ENCODE measurements at places on chromosomes 4 and X.

GRCh38 chr4:113467581-113467980 lies 294.0 kb downstream of the CAMK2D start:
- no peak for DNase-seq

DNA sequence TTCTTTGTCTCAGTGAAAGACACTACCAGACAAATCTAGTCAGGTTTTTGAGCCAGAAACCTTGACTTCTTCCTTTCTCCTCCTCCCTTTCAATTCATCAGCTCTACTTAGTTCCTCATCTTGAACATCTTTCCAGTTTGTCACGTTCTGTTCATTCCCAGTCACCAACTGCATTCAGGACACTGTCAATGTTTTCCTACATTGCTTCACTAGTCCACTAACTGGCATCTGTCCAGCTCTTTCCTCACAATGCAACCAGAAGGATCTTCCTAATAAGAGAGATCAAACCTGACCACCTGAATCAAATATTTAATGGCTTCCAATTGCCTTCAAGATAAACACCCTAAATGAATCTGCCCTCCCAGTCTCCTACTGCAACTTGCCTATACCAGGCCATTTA lies 52.5 kb downstream of the SYNPO2 start:
- no peak for DNase-seq

DNA sequence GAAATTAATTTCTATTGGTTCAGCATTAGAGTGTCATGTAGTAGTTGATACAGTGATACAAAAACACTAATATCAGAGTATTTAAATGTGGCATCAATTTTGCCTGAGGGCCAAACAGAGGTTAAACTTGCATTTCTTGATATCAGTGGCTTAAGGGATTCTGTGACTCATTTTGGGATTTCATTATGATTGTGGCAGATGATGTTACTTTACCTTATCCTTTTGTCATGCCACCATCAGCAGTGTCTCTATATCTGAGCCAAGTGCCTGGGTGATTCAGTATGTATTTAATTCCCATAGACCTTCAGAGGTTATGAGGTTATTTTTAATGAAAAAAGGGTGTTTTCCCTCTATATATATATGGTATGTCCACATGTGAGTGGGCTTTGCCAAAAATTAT lies 582.9 kb downstream of the ADGRL3 start:
- DNase-seq, result no peak

- DNase-seq, result no peak
Observed at GRCh38 chrX:71171110-71171801, 26.6 kb downstream of the NLGN3 start.

GRCh38 chr4:7214359-7214758 lies 22.0 kb downstream of the SORCS2 start:
- no peak for DNase-seq

DNA sequence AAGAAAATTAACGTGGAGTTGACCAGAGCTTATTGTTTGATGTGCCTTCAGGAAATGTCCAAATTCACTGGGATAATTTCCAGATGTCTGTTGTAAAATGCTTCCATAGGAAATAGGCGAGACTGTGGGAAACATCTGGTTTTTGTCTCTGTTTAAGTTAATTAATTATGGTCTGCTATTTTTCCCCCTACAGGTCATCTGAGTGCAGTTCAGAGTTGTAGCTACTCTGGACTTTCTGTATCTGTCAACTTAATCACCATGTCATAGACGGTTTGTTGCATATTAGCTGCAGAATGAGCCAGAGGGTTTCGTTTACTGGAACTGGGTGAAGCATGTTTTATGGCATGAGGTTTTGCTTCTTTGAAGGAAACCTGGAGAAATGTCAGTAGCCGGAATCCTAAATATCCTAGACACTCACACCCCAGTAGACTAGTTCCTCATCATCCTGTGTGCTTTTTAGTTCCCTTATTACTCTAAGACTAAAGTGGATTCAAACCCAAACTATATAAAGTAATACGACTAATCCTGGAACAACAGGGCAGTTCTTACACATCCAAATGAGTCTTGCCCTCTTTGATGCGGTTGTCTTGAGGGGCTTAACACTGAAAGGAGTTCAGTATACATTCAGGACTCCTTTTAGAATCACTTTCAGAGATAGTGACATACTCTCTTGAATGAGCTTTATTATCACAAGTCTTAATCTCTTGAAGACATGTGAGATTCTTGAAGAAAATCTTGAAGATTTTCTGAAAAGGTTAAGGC lies 62.5 kb downstream of the PPEF1 start:
- no peak for DNase-seq

- DNase-seq, result no peak
Observed at GRCh38 chrX:105424729-105425128, 204.2 kb upstream of the TEX13A start.

DNA sequence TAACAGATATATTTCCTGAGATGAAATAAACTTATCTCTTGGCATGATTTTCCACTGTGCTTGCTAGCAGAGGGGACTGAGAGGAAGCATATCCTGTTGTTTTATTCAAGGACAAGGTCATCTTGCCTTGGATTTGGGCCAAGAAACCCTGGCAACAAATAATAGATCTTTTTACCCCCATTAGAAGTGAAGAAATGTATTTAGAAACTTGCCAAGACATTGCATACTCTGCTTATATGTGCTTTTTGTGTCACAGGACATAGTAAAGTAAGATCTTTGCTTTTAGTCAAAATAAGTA lies 170.2 kb downstream of the RAPGEF2 start:
- DNase-seq, result no peak

GRCh38 chr4:114519368-114519767 lies 79.2 kb upstream of the UGT8 start:
- DNase-seq, result no peak

DNA sequence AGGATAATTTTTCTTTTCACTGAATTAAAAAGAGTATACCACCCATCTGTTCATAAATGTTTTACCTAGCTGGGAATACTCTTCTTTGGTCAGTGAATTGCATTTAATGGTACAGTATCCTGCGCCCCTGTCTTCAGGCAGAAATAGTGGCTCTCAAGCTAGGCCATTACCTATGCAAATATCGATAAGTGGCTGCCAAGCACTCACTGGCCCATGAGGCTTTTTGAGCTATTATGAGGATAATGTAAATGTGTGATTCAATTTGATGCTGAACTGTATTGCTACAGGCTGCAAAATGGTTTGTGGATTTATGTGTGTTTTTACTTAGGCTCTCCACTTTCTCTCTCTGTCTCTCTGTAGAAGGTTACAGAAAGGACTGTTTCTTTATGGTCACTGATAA lies 30.1 kb upstream of the MTMR1 start:
- no peak for DNase-seq

GRCh38 chr4:146647615-146648460 lies 9.1 kb downstream of the POU4F2 start:
- DNase-seq, result no peak

GRCh38 chrX:96683997-96684338 lies 674 bp upstream of the DIAPH2 start:
- DNase-seq, result no peak

DNA sequence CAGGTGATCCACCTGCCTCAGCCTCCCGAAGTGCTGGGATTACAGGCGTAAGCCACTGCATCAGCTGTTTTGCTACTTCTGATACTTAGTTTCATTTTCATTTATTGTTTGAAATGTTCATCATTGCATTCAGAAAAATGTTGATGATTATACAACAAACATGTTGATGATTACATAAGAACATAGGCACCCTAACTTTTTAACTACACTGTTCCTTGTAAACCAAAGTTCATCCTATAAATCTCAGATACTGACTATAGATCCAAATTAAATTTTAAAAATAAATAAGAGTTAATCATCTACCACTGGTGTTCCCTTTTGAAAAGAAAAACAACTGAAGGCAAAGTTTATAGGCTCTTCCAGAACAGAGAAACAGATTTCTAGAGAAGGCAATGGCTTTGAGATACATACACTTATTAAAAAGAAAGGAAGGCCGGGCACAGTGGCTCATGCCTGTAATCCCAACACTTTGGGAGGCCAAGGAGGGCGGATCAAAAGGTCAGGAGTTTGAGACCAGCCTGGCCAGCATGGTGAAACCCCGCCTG lies 23.4 kb downstream of the TRIM75 start:
- no peak for DNase-seq

DNA sequence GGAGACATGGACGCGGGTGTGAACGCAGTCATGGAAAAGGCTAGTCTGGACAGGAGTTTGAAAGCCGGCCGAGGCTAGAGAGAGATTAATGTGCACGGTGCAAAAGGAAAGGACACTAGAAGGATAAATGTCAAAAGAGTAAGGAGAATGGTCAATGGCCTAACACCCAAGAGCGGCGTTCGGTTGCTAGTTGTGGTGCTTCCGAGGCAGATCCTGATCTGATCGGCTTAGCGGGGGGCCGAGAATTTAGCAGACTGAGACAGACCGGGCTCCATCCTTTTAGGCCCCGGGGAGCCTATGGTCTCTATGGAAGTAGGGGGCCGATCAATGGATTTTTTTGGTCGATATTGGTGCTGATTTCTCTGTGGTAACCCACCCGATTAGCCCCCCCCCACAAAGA lies 6.9 kb downstream of the GAGE10 start:
- DNase-seq, result no peak

- DNase-seq, result no peak
Observed at GRCh38 chrX:8288590-8288989, 117.5 kb upstream of the VCX2 start.

- DNase-seq, result no peak
Observed at GRCh38 chrX:140713174-140713539, 3.6 kb downstream of the LINC00632 start.

GRCh38 chr4:129614611-129615010 lies 518.7 kb downstream of the C4orf33 start:
- no peak for DNase-seq

DNA sequence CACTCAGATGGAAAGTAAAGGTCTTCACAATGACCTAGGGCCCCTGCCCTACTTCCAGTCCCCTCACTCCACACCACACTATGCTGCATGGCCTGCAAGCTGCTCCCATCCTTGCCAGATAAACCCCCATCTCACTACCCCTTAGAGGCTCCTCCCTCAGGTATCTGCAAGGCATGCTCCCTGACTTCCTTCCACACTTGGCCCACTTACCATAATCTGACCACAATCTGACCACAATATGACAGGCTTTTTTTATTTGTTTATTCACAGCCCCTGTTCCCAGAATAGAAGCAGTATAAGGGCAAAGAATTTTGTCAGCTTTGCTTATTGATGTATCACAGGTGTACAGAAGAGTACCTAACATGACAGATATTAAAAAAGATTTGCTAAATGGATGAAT lies 124.7 kb downstream of the CAMK2D start:
- DNase-seq, result peak; percentile 21

GRCh38 chr4:6267573-6267972 lies 2.1 kb upstream of the WFS1 start:
- no peak for DNase-seq

GRCh38 chr4:4423706-4424498 lies 37.0 kb downstream of the NSG1 start:
- DNase-seq, result no peak

- DNase-seq, result peak; percentile 77
Observed at GRCh38 chr4:26028793-26029567, 115.0 kb downstream of the SMIM20 start.

- DNase-seq, result no peak
Observed at GRCh38 chr4:72376901-72377300, 192.1 kb downstream of the ADAMTS3 start.

DNA sequence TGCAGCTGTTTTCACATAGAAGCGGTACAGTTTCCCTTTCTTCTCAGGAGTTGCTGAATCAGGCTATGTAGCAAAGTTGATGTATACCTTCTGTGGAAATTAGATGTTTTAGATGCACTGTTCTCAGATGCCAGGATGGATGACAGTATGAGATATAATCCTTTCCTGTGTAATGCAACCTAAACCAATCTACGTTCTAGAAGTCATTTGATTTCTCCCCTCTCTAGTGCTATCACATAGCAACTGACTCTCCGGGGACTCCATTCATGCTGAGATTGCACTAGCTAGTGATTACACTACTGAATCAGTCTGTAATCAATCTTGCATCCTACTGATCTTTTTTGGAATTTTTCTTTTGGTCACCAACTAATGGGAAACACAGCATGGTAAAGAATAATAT lies 1881.7 kb downstream of the PCDH7 start:
- DNase-seq, result no peak

DNA sequence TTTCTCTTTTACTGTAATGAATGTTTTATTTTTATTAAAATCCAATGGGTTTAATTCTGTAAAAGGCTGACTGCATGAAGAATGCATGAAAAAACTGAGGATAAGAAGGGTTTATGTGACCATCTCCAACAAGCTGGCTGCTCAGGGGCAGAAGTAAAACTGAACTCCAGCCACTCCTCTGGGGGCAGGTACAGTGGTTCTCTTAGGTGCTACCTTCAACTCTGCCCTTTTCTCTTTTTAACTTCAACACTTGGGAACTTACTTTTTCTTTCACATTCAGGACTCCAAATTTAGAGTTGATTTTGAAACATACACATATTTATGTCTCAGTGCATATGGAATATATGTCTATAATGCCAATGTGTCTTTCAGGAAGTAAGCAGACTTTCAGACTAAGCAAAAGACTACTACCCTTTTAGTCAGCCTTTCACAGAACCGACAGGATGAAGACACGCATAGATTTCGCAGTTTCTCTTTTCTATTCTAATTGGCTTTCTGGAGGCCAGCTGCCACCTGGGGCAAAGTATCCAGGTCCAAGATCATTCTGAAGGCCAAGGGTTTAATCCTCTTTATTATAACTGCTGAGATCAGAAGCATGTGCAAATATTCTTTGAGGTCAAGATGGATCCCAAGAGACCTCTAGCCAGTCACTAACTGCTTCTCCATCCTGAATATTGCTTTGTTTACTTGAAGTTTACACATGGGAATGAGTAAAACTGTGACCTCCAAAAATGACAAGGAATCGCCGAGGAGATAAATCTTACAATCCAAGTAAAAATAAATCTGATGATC lies 30.7 kb downstream of the HS3ST1 start:
- no peak for DNase-seq

GRCh38 chr4:170949084-170949483 lies 859.3 kb upstream of the AADAT start:
- DNase-seq, result no peak

DNA sequence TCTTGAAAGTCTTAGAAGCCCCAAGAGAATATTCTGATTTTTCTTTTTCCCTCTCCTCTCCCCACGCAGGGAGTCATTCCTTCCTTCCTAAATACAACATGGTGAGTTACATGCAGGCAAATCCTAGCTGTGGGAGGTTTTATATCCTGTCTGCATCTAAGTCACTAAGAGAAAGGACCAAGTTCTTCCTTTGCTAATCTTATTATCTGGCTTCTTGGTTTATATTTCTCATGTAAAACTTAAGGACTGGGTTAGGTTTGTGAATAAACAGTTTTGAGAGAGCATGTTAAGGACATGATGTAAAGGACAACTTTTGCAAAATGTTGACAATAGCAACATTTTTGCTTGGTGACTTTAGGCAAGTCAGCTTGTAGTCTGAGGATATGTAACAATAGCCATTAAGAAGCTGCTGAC lies 5.1 kb upstream of the CXCL9 start:
- no peak for DNase-seq

DNA sequence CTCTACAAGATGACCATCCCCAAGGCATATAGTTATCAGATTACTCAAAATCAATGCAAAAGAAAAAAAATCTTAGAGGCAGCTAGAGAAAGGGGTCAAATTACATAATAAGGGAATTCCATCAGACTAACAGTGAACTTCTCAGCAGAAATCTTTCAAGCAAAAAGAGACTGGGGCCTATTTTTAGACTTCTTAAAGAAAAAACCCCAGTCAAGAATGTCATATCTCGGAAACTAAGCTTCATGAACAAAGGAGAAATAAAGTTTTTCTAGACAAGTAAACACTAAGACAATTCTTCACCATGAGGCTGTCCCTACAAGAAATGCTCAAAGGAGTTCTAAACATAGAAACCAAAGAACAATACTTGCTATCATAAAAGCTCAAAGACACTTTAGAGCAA lies 51.7 kb downstream of the RAB28 start:
- no peak for DNase-seq

GRCh38 chr4:143441678-143442077 lies 71.8 kb upstream of the SMARCA5 start:
- DNase-seq, result no peak
